ENCODE measurements at places on chromosomes 3 and 15.

DNA sequence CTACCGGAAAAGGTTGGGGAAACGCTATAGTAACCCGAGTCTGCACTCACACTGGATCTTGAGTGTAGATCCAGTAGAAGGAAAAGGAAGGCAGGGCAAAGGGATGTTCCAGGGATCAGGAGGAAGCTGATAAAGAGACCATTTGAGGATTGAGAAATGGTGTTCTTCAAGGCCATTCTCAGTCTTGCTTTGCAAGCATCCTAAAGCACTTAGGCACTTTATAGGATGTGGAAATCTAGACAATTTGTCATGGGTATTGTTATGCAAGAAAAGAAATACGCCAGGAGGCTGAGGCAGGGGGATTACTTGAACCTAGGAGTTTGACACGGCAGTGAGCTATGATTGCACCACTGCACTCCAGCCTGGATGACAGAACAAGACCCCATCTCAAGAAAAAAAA, 13.2 kb upstream of the SCAMP5 start:
- DNase-seq, result no peak

- no peak for DNase-seq
Measured at GRCh38 chr3:79367066-79367465, 400.7 kb downstream of the ROBO1 start.

DNA sequence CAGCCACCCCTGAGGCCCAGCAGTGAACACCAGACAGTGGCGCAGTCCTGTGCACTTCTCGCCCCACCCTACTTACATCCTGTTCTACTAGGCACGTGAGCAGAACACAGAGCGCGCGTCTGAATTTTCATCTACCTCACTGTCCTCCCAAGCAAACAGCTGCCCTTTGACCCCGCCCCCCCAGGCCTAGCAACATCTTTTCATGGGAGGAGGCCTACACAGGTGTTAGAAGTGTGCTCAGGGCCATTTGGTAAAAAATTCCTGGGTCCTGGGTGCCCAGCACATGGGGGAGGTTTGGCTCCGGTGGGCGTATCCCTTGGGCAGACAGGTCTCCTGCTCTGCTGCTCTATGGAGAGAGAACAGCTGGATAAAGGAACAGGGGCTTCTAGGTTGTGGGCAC, 95.0 kb downstream of the MYLK start:
- DNase-seq, result no peak

- peak; percentile 90 for DNase-seq
Measured at GRCh38 chr15:89167267-89168176, 53.9 kb downstream of the RLBP1 start.

DNA sequence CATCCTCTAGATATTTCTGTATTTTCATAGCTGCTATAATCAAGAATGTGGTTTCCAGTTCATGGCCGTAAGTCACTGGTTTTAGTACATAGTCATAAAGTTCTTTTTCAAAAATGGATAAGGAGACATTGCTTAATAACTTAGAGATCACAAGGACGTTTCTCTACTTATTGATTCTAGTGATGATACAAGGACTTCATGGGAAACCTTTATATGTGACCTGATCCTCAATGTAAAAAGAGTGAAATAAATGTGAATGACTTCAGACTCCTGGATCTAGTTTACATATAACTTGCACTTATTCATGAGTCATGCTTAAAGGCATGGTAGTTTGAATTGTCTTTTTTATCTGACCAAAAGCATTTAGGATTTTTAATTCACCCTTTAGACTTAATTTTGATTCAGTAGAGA, 35.2 kb downstream of the TSC22D2 start:
- DNase-seq, result no peak

DNA sequence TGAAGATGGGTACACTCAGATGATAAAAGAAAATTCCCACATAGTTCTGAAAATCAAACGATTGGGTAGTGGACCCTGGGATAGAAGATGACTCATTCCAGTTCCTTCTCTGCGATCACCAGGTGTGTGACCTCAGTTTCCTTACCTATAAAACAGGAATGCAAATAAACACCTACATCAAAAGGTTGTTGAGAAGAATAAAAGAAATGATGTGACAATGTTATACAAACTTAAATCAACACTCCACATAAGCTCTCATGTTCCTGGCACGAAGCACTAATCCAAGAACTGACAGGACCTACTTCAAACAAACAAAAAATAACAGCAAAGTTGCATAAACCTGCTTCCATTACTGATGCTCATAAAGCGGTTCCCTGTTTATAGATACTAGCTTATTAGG, 69.2 kb downstream of the RORA start:
- DNase-seq, result no peak

DNA sequence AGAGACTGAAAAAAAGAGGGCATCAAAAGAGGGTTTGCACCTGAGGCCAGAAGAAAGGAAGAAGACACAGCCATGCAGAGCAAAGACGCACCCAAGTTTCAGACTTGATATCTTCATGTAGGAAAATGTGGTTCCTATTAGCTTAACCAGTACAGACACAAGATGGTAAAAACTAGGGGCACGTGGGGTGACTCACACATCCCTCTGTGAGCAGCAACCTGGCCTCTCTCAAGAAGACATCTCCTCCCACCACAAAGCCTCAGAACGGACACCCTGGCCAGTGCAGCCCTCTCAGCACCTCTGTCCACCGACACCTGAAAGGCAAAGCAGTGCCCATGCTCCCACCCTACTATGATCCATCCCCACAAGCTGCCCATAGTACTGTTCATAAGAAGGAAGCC, 33.3 kb downstream of the GLB1 start:
- DNase-seq, result no peak

- no peak for DNase-seq
Measured at GRCh38 chr3:136237103-136237502, 13.0 kb upstream of the PCCB start.

DNA sequence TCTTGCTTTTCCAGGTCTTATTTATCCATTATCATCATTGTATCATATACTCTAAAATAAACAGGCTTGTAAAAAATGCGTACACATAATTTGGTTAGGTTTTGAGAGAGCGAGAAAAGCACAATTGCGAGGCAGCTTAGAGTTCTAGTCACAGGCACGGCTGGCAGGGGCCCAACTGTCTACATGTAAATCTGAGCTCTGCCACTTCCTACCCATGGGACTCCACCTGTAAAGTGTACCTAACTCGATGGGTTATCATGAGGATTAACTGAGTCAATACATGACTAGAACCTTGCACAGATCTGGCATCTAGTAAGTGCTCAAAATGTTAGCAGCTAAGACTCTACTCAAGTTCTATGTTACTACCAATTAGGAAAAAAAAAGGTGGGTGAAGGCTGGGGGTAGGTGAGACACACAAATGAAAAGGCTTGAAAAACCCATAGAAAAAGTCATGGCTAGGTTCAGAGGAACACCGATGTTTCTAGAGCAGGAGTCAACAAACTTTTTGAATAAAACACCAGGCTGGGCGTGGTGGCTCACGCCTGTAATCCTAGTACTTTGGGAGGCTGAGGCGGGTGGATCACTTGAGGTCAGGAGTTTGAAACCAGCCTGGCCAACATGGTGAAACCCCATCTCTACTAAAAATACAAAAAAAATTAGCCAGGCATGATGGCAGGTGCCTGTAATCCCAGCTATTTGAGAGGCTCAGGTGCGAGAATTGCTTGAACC, 36.2 kb downstream of the GLB1 start:
- no peak for DNase-seq

All from kidney capillary endothelial cell (primary cell).